Fibroblast of lung (primary cell): ENCODE measurements at places on chromosomes 7 and 10.
A peak's percentile ranks its signal among the peaks of the same experiment; 100 is the strongest.

DNA sequence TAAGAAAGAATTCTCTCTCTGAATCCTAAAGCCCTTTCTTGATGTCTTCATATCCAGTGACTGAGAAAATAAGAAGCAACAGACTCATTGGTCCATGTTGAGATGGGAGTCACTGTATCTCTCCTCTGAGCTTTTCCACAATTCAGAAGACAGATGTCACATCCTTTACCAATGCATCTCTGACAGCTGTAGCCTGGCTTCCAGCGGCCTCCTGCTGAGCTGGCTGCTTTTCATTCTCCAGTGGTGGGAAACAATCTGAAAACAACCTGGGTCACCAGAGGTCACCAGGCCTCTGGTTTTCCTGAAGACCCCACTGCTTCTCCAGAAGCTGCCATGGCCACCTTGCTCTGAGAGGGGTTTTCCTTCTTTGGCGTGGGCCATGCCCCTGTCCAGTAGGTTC is 18.3 kb upstream of the RPA3 start:
- H3K4me1 ChIP-seq, result no peaks in the 10 kb centered on the region
- H3K27ac ChIP-seq, result no peak overlapping the region
- H3K4me3 ChIP-seq, result no peak overlapping the region
- no peaks in the 10 kb centered on the region for H3K27me3 ChIP-seq
- H3K36me3 ChIP-seq, result no peaks in the 10 kb centered on the region
- DNase-seq, result no peak

DNA sequence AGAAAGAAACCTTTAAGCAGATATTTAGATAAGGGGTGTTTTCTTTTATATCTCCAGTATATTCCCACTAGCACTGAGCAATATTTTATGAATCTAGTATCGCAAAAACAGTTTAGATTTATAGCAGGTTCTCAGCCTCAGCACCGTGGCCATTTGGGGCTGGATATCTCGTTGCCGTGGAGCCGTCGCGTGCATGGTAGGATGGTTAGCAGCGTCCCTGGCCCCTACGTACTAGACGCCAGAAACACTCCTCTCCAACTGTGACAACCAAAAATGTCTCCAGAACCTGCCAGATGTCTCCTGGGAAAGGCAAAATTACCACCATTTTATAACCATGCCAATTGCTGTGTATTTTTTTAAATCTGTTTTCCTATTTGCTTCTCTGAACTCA is 172.9 kb downstream of the CACNB2 start:
- H3K36me3 ChIP-seq, result no peaks in the 10 kb centered on the region
- no peak overlapping the region for H3K4me3 ChIP-seq
- H3K4me1 ChIP-seq, result peaks cover 3% of the 10 kb centered on the region
- no peak overlapping the region for H3K27ac ChIP-seq
- H3K27me3 ChIP-seq, result no peaks in the 10 kb centered on the region
- no peak for DNase-seq

DNA sequence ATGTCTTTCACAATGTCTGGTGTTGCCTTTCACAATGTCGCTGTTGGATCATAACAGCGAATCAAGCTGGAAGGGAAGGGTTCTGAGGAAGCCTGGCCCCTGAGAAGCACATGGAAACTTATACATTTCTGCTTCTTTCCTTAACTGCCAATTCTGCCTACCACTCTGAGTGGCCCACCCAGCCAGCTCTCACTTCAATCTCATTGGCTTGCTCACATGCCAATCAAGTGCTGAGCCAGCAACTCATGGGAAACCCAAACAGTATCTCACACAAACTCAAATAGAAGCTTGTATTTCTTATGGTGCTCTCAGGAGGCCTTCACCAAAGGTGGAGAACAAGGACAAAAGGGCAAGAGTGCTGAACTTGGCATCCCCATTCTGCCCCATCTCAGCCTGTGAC is 117.4 kb upstream of the GPR26 start:
- no peak for DNase-seq
- no peak overlapping the region for H3K4me3 ChIP-seq
- no peaks in the 10 kb centered on the region for H3K4me1 ChIP-seq
- H3K27me3 ChIP-seq, result no peaks in the 10 kb centered on the region

GRCh38 chr7:99268577-99268908 is 4.1 kb upstream of the MYH16 start:
- no peaks in the 10 kb centered on the region for H3K27me3 ChIP-seq
- H3K27ac ChIP-seq, result no peak overlapping the region
- DNase-seq, result no peak
- H3K36me3 ChIP-seq, result no peaks in the 10 kb centered on the region
- H3K4me1 ChIP-seq, result peaks cover 8% of the 10 kb centered on the region

DNA sequence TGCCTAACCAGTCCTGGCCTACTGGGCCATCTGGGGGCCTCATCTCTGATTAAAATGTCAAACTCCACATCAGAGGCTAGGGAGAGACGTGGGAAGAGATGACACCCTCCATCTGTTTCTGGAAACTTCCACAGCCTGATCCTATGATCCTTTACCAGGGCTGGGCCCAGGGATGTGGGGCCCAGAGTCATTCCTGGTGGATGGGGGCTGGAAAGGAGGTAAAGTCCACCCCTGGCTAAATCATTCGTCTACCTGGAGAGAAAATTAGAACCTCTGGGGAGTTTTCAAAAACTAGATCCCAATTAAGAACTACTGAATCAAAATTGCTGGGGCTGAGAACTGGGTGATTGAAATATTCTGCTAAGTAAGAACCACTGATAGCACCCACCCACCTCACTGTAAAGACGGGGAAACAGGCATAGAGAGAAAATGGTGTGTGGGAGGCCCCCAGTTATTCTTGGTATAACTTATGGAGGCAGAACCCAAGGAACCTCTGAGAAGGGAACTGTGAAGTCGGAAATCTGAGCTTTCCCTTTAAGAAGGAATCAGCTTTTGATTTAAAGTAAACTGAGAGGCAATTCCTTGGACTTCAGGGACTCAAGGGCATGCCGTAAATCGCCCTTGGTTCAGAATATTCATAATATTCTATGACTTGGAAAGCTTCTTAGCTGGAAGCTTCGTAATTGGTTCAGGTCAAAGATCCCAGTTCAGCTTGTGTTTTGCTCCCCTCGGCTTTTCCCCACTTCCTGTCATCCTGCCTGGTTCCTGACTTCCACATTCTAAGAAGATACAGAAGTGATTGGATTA is 53.1 kb downstream of the PRKAG2 start:
- H3K36me3 ChIP-seq, result no peaks in the 10 kb centered on the region
- DNase-seq, result no peak
- H3K27me3 ChIP-seq, result no peaks in the 10 kb centered on the region
- no peak overlapping the region for H3K27ac ChIP-seq

DNA sequence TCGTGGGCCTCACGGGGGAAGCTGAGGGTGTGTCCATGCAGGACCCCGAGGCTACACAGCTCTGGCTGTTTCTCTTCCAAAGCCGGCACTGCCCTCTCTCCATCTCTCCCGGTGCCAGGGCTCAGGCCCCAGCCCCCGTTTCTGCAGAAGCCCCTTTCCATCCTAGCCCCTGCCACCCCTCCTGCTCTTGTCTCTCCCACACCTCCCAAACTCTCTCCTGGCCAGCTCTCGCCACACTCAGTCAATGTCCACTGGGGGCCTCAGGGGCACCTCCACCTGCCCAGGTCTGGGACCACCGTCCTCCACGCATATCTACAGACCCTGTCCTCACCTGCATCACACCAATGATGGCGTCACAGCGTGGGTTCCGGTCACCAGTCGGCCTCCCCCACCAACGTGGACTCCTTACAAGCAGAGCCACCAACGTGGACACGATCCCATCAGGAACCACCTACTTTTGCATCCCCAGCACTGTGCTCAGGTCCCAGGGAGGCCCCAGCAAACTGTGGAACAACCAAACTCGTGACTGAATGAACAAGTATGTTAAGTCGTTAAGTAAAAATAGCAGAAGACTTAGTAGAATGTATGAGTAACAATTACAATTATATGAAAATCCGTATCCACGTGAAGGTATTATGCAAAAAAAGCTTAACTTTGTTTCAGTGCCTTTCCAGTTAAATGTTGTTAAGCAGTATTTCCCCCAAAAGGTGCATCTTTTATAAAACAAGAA is 38.4 kb downstream of the DIP2C start:
- H3K4me3 ChIP-seq, result no peak overlapping the region
- H3K4me1 ChIP-seq, result peaks cover 3% of the 10 kb centered on the region
- H3K27ac ChIP-seq, result no peak overlapping the region
- H3K36me3 ChIP-seq, result peaks cover 2% of the 10 kb centered on the region
- DNase-seq, result no peak

DNA sequence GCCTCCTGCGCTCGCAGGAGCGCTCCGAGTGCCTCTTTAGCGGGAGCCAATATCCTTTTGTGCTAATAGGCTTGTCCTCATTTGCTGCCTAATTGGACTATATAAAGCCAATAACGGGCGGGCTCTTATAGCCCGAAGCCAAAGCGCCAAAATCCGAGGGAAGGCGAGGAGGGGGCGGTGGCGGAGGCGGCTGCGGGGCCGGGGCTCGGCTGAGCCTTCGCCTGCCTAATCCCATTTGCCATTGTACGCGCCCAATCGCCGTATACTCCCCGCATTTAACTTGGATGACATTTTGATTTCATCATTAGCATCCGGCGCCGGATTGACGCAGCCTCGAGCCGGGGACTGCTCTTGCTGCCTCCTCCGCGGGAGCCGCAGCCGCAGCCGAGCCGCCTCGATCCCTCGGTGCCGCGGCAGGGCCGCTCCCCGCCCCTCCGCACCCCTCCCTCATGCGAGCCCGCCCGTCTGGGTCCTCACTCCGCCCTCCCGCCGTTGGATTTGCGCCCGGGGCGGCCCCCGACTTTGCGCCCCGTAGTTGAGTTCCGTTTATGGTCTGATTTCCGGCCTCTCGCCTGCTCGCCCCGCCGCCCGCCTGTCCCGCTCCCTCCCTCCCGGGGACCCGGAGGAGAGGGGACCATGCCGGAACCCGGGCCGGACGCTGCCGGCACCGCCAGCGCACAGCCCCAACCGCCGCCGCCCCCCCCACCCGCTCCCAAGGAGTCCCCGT is at the start of gene HMX3:
TSS of gene HMX3 (plus strand) at position 556 of the 727 bp plus-strand sequence. CDS start at position 637, 81 bp downstream.
- H3K27me3 ChIP-seq, result peaks cover 85% of the 10 kb centered on the region
- peak; percentile 45 for DNase-seq
- no peaks in the 10 kb centered on the region for H3K36me3 ChIP-seq
- peak within 1 kb of the TSS; percentile 6 for H3K4me3 ChIP-seq
- no peak within 1 kb of the TSS for H3K27ac ChIP-seq

DNA sequence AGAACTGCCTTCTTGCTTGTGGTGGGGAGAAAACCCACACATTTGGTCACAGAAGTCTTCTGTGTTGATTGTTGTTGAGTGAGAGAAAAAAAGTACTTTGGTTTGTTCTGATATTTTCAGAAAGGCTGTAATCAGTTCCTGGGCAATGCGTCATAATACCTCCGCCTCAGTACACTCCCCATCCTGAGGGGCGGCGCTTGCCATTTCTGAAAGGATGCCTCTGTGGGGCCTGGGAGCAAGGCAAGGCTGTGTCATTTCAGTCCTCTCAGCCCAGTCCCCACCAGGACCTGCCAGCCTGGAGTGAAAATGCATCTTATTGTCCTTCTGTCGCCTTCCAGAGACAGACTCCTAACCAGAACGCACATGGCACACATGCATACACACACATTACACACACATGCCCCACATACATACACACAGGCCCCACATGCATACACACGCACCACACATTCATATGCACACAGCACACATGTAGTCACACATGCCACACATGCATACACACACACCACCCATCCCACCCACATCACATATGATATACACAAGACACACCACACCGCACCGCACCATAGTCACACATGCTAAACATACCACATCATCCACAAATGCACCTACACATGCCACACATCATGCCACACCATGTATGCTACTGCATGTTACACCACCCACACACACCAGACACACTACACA is 90.0 kb downstream of the CXCL12 start:
- no peak for DNase-seq
- no peaks in the 10 kb centered on the region for H3K36me3 ChIP-seq
- peak overlapping the region; percentile 92 for H3K27ac ChIP-seq
- H3K4me3 ChIP-seq, result no peak overlapping the region
- peaks cover 13% of the 10 kb centered on the region for H3K4me1 ChIP-seq

DNA sequence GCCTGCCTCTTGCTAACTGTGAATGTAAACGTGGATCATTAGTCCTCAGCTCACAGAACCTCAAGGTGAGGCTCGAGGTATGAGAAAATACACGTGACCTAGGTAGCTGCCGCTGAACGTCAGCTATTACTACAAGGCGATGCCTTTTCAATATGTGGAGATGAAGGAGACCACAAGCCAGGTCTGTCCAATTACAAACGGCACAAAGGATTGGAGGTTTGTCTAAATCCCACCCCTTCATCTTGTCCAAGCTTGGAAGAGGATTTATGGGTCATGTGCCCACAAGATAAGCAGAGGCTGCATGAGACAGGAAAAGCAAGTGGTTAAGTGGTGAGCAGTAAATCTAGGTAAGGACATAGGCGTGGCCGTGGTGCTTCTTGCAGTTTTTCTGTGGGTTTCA is 3.4 kb downstream of the H2BK1 start:
- H3K4me1 ChIP-seq, result no peaks in the 10 kb centered on the region
- peaks cover 38% of the 10 kb centered on the region for H3K27me3 ChIP-seq
- H3K27ac ChIP-seq, result no peak overlapping the region
- H3K4me3 ChIP-seq, result no peak overlapping the region
- no peaks in the 10 kb centered on the region for H3K36me3 ChIP-seq
- no peak for DNase-seq

GRCh38 chr7:132446666-132447278 is 129.5 kb downstream of the PLXNA4 start:
- H3K27ac ChIP-seq, result no peak overlapping the region
- no peak for DNase-seq
- no peaks in the 10 kb centered on the region for H3K36me3 ChIP-seq
- no peak overlapping the region for H3K4me3 ChIP-seq
- H3K4me1 ChIP-seq, result no peaks in the 10 kb centered on the region
- no peaks in the 10 kb centered on the region for H3K27me3 ChIP-seq

GRCh38 chr10:22701132-22701826 is 13.1 kb downstream of the PIP4K2A start:
- no peaks in the 10 kb centered on the region for H3K36me3 ChIP-seq
- H3K4me1 ChIP-seq, result no peaks in the 10 kb centered on the region
- H3K27ac ChIP-seq, result no peak overlapping the region
- DNase-seq, result no peak

DNA sequence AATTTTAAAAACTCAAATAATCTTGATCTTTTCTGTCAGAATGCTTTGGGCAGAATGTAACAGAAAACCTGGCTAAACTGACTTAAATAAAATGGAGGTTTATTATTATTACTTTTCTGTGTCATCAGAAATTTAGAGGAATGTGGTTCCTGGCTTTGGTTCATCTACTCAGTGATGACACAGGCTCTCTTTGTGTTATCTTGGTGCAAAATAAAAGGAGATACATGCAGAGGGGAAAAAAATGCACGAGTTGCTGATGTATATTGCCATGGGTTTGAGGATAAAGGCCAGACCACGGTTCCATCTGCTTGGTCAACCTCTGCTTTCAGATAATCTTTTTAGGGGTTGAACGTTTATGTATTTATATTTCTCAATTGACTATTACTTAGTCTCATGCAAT is 181.4 kb downstream of the SUGCT start:
- H3K4me1 ChIP-seq, result no peaks in the 10 kb centered on the region
- H3K36me3 ChIP-seq, result no peaks in the 10 kb centered on the region
- H3K27me3 ChIP-seq, result no peaks in the 10 kb centered on the region
- no peak overlapping the region for H3K27ac ChIP-seq
- H3K4me3 ChIP-seq, result no peak overlapping the region

GRCh38 chr7:151597541-151598444 is 78.1 kb upstream of the RHEB start:
- no peaks in the 10 kb centered on the region for H3K36me3 ChIP-seq
- H3K27me3 ChIP-seq, result no peaks in the 10 kb centered on the region
- DNase-seq, result peak; percentile 97

GRCh38 chr7:138924501-138925225 is 56.5 kb downstream of the KIAA1549 start:
- no peak overlapping the region for H3K4me3 ChIP-seq
- no peak for DNase-seq
- H3K36me3 ChIP-seq, result no peaks in the 10 kb centered on the region
- no peak overlapping the region for H3K27ac ChIP-seq
- no peaks in the 10 kb centered on the region for H3K4me1 ChIP-seq

- H3K27me3 ChIP-seq, result no peaks in the 10 kb centered on the region
- no peaks in the 10 kb centered on the region for H3K4me1 ChIP-seq
- no peak overlapping the region for H3K4me3 ChIP-seq
- no peak overlapping the region for H3K27ac ChIP-seq
Observed at GRCh38 chr7:138746073-138746472, 44.9 kb upstream of the SVOPL start.
